ENCODE measurements at places on chromosomes 3 and 15.

DNA sequence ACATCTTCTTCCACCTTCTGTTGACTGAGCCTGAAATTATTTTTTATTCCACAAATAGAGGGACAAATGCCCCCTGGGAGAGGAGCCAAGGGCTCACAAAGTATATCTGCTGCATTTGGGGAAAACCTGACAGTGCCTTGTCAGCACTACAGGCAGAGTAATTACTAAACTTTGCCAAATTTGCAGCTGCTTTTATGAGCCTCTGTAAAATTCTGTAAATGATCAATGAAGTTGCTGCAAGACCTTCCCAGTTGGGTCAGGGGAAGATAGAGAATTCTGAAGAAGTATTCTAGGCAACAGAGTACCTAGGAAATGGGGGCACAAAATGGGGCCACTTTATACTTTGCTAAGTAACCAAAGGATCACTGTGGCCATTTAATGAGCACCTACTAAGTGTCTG is 10.5 kb downstream of the GHSR start:
- no peak for DNase-seq

GRCh38 chr3:47612879-47613278 is 34.2 kb upstream of the CSPG5 start:
- no peak for DNase-seq

- DNase-seq: no peak
Observed at GRCh38 chr15:68431792-68432401, at the start of gene ITGA11. Gene ITGA11, minus strand, starts transcription at chr15:68432163. Its CDS starts 97 bp downstream, at chr15:68432066.

DNA sequence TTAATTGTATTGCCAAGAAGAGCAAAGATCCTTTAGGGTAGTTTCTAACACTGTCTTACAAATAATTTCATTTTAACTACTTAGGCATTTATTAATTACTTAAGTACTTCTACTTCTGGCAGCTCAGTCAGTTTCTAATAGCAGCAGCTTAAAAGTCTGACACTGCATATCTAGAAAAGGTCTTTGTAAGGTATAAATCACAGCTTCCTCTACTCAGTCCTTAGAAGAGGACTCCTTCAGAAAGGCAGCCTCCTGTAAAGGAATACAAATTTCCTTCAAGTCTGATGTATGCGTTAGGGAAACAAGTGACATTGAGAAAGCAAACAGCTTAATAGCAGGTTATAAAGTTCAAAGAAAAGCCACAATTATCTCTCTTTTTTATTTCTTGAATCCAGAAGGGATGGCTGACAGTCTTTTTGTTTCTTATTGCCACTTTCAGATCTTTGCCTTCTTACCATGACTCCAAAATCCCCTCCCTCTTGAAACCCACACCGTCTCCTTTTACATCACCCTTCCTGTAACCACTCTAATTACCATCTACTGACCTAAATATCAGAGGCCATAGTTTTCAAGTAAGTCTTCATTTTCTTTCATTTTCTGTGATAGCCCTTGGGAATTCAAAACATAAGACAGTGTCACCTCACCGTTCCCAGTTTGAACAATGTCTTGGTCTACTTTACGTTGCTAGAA is 109.5 kb downstream of the CGGBP1 start:
- DNase-seq: no peak

- no peak for DNase-seq
Observed at GRCh38 chr15:47610736-47611135, 106.6 kb upstream of the SEMA6D start.

GRCh38 chr3:122514123-122515019 is at the start of gene KPNA1:
Gene KPNA1, minus strand, starts transcription at chr3:122514939. Its CDS starts 18,374 bp downstream, at chr3:122496565.
- DNase-seq: peak; percentile 90

DNA sequence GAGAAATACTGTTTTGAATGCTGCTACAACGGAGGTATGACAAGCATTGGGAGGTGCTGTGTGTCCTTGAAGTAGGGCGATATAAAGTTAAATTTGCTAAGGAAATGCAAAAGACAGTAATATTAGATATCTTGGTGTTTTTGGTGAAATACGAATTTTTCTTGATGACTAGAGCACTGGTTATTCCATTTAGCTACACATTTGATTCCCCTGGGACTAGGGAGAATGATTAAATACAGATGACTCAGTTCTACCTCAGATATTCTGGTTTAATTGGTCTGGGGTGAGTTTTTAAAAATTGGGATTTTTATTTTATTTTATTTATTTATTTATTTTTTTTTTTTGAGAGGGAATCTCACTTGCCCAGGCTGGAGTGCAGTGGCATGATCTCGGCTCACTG is 18.7 kb upstream of the GADL1 start:
- DNase-seq: no peak

DNA sequence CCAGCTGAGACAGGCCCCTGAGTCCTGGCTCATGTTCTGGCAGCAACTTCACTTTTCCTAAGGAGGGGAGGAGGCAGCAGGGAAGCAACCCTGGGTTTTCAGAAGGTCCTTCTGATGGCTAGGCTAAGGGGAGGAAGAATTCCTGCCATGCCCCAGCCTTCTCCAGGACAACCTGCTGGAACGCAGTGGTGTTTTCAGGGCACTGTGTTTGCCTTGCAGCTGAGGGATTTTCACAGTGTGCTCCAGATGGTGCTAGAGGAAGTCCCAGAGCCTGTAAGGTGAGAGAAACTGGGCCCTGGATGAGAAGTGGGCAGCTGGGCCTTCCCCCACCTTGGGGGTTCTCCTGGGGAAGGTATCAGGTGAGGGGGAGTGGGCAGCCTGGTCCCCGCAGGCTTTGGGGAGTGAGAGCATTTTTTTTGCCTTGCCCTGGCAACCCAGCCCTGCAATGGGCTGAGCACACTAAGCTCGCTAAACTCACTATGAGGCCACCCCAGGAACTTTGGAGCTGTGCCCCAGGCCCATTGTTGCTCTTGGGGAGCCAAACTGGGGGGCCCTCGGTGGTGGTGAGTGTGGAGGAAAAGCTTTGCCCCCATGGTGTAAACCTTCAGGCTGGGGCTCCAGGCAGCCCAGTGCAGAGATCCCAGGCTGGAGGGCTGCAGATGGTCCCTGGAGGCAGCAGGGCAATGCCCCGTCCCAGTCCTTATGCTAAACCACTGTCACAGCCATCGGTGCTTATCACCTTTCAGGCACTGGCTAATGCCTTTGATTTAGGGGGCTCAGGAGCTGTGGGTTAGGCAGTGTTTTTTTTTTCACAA is 41.1 kb downstream of the ACAA1 start:
- no peak for DNase-seq

DNA sequence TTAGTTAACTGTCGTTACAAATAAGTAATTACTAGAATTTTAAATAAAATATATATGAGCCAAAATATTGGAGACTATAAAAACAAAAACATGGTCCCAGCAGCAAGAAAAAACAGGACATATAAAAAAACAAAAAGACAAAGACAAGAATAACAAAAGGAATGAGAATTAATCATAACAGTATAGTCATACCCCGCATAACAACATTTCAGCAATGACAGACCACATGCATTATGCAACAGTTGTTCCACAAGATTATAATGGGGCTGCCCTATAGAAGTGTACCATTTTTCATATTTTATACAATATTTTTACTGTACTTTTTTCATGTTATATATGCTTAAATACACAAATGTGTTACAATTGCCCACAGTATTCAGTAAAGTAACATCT is 5.6 kb downstream of the HLTF start:
- no peak for DNase-seq

DNA sequence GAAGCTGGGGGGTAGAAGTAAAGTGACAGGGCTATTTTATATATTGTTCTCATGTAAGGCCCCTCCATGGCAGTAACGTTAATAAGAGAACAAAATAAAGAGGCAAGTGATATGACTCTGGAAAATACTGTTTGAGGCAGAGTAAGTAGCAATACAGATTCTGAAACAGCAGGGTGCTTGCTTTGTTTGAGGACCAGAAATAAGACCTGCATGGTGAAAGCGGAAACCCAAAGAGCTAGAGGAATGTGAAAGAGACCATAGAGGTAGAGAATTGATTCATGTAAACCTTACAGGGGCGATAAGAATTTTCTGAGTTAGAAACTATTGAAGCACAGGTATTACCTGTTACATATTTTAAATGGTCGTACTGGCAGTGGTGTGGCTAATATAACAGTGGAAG is 1517.1 kb downstream of the SI start:
- no peak for DNase-seq

DNA sequence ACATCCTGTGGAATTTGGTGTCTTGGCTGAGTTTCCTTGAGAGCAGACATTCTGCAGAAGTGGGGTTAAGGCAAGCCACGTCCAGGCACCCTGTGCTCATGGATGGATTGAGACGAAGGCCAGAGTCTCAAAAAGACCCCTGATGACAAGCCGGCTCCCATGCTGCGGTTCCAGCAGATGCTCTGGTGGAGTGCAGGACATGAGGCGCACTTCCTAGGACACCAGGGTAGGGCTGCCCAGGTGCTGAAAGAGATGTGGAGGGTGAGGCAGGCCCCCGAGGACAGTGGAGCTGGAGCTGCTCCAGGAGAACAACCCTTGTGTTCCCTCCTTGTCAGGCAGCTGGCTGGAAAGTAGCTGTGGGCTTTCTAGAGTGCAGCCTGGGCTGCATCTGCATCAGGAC is 81.0 kb downstream of the ASB7 start:
- DNase-seq: no peak

DNA sequence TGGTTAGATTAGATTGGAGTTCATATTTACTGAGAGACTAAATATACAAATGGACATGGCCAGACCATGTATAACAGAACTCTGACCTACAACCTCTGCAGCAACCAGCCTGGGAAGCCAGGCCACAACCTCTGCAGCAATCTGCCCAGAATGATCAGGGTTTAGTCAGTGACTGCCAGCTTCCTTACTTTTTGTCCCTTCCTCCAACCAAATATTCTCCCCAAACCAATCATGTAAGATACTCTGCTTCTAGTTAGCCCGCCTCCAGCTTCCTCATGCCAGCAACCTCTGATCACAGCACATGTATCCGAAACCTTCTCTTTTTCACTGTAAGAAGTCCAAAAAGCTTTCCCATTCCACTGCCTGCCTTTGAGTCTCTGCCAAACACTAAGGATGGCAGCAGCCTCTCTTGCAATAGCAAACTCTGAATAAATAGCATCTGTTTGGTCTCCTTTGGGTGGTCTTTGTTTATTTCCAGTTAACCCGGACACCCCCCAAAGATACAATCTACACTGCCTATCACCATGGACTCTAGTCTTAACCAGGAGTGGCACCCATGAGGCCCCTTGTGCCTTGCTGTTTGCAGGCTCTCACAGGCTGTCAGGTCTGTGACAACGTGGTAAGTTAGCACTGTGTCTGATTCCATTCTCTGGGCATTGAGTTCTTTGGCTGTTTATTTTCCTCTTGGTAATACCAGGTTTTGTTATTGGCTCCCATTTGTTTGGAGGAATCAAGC is 102.2 kb downstream of the ERC2 start:
- no peak for DNase-seq

GRCh38 chr3:187667526-187667925 is 2.7 kb downstream of the SST start:
- no peak for DNase-seq

Measured in hematopoietic multipotent progenitor cell treated with erythropoietin and hydrocortisone succinate and interleukin-3 and kit ligand, for 8 days (in vitro differentiated cells).